Activated gamma-delta T cell treated with anti-CD3 and anti-CD28 coated beads, Interleukin-2, amount 50 U/mL, for 16 hours (primary cell): ENCODE measurements at places on chromosomes 11 and 22.

- DNase-seq, result no peak
Measured at GRCh38 chr22:21100149-21101032, 54.6 kb downstream of the LRRC74B start.

- DNase-seq, result no peak
Measured at GRCh38 chr11:25483915-25484635, 847.9 kb upstream of the ANO3 start.

DNA sequence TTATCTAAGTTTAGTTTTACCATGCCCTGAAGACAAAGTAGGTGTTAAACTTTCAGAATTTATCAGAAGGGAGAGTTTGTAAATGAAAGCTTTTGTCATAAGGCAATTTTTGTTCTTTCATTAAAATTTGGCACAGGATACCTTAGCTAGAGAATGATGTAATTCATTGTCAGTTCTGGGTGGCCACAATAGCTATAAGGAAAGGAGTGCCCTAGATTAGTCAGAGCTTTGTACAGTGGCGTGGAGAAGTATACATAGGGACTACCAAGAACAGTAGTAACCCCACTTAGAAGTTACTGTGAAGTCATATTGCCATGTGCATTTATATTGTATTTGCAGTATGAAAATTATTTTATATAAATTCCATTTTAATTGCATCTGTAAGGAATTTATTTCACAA is 126.3 kb upstream of the CARD18 start:
- no peak for DNase-seq

- DNase-seq, result no peak
Measured at GRCh38 chr11:118846181-118846935, 37.3 kb upstream of the CXCR5 start.

DNA sequence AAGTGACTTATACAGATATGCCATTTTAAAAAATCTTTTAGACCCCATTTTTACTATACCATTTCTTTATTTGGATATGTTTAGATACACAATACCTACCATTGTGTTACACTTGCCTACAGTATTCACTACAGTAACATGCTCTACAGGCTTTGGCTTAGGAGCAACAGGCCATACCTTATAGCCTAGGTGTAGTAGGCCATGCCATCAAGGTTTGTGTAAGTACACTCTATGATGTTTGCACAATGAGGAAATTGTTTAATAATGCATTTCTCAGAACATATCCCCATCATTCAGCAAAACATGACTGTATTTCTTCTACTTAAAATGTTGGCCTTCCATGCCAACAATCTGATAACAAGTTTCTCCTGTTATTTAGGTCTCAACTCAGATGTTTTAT is 1559.5 kb upstream of the TENM4 start:
- no peak for DNase-seq

DNA sequence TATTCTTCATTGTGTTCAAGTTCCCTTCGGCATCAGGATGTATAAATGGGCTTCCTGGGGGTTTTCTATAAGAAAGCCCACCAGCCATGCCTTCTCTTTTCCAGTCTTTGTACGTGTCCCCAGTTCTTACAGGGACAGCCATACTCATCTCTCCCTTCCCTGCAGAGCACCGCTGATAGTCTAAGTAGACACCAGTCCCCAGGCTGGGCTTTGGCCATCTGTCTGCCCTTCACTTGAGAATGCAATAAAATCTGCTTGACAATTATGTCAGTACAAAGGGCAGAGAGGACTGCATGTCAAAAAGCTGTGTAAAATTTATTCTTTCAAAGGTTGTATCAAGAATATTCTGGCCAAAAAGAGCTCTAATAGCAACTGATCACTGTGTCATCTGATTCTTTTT is 27.3 kb downstream of the NTM start:
- DNase-seq, result no peak

GRCh38 chr11:116062490-116063171 is 558.4 kb upstream of the CADM1 start:
- no peak for DNase-seq

DNA sequence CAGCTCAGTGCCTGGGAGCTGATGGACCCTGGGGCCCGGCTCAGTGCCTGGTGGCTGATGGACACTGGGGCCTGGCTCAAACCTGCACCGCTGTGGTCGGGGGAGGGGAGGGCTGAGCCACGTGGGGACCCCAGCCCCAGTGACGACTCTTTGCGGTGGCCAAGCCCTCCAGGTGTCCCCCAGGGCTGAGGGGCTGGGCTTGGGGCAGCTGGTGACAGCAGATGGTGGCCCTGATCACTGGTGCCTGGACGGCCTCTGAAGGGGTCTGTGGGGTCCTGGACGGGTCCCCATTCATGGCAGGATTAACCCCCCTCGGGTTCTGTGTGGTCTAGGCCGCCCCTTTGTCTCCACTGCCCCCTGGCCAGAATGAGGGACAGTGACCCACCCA is 3.4 kb upstream of the MUC5B start:
- DNase-seq, result no peak

DNA sequence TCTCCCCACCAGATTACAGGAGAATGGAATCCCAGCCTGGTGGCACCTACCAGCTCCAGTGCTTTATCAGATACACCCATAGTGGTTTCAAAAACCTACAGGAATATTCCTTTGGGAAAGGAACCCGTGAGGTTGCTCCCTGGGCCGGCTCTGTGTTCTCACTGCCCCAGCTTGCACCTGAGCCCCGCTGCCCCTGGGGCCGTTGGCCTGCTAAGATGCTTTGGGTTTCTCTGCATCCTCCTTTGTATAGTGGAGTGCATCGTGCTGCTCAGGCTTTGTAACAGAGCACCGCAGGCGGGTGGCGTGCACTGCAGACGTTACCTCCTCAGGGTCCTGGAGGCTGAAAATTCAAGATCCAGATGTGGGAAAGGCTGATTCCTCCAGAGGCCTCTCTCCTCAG is 414.1 kb downstream of the BRD1 start:
- no peak for DNase-seq
